ENCODE measurements at places on chromosomes 16 and 17.

DNA sequence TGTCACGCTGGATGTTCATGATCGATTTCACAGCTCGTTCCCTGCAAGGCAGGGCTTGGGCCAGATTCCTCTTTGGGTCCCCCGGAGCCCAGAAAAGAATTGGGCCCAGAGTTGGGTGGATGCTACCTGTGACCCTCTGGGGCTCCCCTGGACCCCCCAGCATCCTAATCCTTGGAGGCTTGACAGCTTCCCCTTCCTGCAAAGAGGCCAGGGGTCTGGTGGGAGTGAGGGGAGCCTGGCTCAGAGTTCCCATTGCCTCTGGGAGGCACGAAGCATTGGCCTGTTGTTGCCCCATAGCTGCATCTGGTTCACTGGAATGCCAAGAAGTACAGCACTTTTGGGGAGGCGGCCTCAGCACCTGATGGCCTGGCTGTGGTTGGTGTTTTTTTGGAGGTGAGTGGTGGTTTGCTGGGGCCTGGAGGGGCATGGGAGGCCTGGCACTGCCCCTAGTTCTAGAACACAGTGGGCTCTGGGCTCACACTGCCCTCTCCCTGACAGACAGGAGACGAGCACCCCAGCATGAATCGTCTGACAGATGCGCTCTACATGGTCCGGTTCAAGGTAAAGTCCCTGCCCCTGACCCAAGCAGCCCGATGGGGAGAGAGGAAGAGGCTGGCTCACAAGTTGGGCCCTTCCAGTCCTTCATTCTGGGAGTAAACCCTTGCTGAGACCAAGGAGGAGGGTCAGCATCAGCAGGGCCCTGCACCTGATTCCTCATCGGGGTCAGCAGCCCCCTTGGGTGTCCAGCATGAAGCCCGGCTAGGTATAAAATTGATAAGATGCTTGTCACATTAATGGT lies 7.2 kb downstream of the CA7 start:
- DNase-seq: no peak

- no peak for DNase-seq
These were observed 39.7 kb upstream of the PVALEF start for GRCh38 chr17:81125573-81126081.

DNA sequence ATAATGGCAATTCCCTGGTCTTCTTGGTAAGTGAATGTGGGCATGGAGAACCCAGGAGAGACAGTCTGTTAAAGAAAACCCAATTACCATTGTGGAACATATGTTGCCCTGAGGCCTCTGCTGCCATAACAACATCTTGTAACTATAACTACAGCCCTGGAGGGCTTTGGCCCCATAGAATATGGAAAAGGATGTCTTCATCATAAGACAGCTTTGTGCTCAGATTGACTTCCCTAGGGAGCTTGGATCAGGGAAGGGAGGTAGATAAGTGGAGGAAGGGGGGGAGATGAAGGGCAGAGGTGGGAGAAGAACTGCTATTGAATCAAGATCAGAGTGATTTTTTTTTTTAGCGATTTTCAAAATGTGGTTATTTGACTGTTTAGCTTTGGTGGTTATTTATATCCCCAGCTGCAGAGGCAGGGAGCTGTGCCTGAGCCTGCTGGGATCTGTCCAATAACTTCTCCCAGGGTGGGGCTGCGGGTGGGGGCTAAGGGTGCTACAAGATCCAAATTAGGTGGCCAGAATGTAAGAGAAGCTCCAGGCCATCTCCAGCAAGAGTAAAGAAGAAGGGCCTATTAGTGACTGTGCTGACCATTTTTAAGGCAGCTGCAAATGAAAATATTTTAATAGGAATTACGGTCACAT lies 5.3 kb upstream of the KAT7 start:
- DNase-seq: no peak

DNA sequence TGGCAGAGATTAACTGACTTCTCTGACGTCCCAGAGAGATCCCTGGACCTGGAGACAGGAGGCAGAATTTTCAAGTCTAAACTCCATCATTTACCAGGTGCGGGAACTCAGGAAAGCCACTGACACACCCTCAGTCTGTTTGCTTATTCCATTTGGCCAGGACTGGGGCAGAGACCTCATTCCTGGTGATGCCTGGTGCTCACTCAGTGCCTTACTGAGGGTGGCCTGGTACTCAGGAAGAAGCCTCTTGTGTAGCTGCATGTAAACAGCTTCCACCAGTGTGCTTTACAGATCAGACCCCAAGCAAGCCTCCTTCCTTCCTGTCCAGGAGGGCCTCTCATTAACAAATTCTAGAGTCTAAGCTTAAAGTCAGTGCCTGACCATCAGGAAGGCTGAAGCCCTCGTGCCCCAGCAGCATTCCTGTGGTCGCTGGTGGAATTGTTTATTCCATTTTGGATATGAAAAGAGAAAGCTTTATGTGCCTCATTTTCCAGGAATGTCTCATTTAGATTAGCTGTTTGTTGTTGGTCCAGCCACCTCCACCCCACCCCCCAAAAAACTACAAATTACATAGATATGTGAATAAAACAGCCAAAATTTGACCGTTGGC lies 236.1 kb upstream of the CDH5 start:
- DNase-seq: no peak

DNA sequence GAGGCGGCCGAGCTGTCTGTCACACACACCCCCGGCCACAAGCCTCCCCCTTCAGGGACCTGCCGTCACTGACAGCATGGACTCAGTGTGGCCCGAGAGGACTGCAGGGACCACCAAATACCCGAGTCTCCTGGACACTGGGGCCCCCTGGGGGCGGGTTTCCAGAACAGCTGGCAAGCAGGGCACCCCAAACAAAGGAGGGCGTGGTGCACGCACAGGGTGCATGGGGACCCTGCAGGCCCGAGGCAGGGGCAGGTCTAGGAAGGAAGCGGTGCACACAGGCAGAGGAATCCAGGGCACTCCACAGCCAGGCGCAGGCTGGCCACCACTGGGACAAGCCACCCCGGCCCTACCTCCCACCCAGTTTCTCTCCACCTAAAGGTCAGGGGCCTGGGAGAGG lies 28.7 kb upstream of the ENPP7 start:
- no peak for DNase-seq

DNA sequence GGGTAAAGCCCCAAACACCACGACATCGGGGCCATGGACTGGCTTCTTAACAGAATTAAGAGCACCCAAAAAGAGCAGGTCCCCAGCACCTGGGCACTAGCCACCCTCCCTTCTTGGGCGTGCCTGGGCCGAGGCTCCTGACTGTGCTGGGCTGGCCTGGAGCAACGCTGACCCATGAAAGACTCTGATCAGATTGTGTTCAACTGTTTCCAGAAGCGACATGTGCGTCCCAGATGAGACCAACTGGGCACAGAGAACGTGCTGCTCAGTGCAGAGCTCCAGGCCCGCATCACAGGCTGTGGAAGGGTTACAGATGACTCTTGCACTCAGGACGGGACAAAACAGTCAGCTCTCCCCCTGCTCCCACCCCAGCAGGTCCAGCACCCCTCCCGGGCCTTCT lies 100.7 kb downstream of the KCNJ12 start:
- no peak for DNase-seq

DNA sequence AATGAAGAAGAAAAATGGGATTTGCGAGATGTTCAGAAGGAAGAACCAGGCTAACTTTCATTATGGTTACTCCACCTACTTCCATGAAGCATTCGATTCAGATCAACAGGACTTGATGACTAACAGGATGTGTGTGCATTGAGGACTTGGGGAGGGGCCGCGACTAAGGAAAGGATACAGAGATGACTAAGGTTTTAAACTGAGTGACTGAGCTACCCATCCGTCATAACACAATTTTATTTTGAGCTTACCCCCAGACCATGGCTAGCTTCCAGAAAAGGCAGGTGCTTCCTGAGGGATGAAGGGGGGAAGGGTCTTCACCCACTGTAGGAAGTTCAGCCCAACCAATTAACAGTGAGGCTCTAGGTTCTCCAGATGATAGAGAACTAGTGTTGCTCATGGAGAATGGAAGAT lies 2.5 kb upstream of the CDYL2 start:
- no peak for DNase-seq

- no peak for DNase-seq
These were observed 3.3 kb upstream of the KRTAP4-4 start for GRCh38 chr17:41163828-41164227.

DNA sequence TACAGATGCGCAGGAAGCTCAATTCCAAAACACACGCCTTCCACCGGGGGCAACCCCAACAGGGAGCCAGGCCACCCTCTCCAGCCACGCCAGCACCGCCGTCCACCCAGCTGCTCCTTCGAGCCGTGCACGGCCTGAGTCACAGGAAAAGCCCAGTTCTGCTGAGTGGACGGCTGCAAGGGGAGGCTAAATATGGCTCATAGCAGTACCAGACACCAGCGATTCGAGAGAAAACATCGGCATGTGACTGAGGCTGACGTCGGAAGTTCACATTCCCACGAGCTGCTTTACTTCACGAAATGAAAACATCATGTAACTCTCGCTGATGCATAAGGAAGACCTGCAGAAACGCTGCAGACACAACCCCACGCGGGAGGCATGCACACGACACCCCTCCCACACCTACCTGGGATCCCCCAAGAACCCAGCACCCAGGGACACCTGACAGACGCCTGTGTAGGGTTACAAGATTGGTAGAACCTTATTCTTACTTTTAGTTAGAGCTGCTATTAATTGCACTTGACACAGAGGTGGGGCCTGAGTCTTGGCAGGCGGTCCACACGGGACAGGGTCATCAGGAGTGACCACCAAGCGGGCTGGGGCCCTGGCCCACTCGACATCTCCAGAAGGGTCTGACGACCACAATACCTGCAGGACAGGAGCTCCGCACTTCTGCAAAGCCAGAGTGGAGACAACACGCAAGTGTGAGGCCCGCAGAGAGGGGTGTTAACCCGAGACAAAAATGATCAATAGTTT lies 116.8 kb downstream of the ANKRD11 start:
- DNase-seq: no peak

GRCh38 chr17:70929226-70929625 lies 759.9 kb downstream of the KCNJ2 start:
- DNase-seq: no peak

DNA sequence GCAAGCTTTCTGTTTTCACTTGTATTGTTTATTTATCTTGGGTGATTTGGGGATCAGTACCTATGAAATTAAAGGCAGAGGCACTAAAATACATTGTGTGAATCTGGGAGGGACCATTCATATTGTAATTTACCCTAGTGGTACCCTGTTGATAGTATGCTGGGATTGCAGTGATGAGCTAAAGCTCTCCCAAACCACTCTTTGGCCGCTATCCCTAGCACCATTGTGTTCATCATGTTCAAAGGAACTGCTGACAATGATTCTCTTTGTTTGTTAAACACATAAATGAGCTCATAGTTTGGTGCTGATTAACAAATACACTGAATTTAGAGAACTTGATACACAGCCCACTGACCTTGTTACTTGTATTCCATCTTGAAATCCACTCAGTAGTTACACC lies 1469.8 kb downstream of the CDH11 start:
- no peak for DNase-seq

DNA sequence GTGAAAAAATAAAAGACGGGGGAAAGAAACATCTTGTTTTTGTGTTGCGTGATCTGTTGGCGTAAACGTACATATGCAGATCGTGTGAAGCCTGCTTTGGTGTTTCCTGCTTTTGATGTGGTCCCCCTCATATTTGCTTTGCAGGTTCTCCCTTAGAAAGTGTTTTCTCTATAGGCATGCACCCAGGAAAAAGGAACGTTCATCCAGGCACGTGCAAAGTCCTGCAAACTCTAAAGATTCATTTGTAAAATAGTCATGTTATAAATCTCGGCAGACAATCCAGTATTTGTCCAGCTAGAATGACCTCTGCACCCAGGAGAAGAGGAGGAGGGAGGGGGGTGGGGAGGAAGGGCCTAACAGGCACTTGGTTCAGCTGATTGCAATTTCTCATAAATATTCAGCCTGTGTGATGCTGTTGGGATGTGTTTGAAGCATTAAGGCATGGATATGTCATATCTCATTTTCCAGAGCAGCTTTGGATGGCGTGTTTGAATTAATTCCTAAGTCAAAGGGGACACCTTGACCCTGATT lies 40.3 kb upstream of the DDX52 start:
- DNase-seq: no peak

DNA sequence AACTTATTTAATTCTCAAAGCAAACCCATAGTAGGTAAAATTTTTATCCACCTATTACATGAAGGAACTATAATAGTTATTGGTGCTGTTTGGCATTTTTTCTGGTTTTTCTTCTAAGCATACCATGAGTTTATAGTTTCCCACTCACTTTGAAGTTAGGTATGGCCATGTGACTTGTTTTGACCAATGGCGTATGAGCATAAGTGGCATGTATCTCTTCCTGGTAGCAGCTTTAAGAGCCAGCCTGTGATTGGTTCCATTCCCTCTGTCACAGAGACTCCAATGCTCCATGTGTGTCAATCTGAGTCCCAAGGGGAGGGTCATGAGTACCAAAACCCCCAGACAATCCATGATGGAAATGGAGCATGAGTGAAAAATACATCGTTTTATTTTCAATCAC lies 282.9 kb upstream of the N4BP1 start:
- no peak for DNase-seq

GRCh38 chr16:21242756-21243155 lies 9.3 kb downstream of the ANKS4B start:
- DNase-seq: no peak

DNA sequence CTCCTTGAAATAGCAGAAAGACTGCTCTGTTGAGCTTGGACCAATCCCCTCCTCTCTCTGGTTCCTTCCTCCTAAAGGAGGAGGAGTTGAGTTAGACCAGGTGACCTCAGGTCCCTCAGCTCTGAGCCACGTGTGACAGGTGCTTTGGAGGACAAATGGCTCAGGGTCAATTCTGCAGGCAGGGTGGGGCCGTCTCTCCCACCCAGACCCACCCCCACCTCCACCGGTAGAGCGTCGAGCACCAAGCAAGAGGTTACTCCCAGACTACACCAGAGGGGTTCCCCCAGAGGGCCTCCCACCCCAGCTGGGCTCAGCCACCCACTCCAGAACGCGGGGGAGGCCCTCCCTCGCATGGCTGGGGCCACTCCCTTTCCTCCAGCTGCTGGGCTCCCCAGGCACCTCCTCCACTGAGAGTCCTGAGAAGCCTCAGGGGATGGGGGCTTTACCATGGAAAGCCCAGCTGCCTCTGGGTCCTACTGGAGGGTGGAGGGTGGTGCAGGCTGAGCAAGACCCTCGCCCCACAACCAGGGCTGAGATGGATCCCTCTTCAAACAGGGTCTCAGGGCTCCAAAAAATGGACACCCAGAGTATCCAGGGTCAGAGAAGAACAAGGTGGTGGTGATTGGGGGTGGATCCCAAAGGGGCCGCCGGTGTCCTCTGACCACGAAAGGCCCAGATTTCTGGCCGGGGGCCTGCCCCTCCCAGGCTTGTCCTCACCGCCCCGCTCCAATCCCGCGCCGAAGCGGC lies 7.6 kb downstream of the MYO1C start:
- peak; percentile 66 for DNase-seq
